ENCODE measurements at places on chromosomes 3 and 15.

- no peak for DNase-seq
Observed at GRCh38 chr3:113354307-113354706, 87.0 kb downstream of the CFAP44 start.

GRCh38 chr3:67551361-67552016 is 102.9 kb downstream of the SUCLG2 start:
- no peak for DNase-seq

DNA sequence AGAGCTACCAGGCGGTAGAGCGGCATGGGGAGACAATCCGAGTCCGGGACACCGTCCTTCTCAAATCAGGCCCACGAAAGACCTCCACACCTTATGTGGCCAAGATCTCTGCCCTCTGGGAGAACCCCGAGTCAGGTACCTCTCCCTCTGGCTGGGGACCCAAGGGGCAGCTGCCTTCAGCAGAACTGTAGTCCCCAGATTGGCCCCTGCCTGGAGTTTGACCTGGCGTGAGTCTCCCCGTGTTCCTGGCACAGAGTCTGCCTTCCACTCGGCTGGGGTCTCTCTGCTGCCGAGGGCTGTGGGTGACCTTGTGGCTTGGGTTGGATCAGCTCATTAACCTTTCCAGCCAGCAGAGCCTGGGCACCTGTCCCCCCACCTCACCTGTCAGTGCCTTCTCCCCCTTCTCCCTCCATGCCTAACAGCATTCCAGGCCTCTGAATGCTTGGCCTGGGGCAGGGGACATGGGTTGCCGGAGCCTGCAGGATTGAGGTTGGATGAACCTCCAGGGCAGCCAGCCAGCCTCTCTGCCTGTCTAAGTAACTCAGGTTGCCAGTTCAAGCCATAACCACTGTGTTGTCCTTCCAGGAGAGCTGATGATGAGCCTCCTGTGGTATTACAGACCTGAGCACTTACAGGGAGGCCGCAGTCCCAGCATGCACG is 6.8 kb upstream of the CHST14 start:
- DNase-seq: no peak

- no peak for DNase-seq
Observed at GRCh38 chr3:112096176-112096575, 10.0 kb downstream of the C3orf52 start.

DNA sequence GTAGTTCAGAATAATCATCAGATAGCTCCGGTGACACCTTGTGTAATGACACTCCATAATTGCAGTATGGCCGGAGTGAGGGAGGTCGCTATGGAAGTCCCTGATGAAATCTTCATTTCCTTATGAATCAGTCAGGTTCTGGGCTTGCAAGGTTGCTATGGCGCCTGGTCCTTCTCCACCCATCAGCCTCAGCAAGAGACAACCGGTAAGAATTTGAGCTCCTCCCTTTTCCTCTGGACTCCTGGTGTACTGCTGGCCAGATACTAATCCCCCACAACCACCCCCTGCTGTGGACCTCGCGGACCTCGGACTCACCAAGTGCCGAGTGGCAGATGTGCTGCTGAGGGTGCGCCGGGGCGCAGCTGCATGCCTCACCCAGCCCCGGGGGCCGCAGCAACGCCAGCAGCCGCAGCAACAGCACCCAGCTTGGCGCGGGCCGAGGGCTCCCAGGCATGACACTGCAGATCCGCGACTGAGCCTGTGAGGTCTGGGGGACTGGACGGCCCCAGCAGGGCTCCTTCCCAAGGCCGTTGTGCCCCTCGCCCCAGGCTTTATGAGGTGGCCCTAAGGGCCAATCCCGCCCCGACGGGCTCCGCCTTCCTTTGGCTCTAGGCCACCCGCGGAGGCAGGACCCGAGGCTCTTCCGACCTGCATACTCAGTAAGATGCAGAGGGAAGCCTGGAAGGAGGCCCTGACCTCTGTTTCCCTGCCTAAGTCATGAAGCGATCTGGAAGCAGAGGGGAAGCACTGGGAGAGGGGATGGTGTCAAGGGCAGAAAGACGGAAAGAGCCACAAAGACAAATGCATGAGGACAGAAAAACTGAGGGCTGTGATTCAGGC is at the start of gene TIMP4:
TIMP4 (minus strand) TSS at position 526 of the 840 bp plus-strand sequence; CDS start at position 454, 72 bp downstream.
- no peak for DNase-seq

- no peak for DNase-seq
Observed at GRCh38 chr15:50055332-50055731, 63.7 kb downstream of the ATP8B4 start.

Measured in activated gamma-delta T cell treated with anti-CD3 and anti-CD28 coated beads, Interleukin-2, amount 50 U/mL, for 16 hours (primary cell).